ENCODE measurements at places on chromosomes 13 and 19.

DNA sequence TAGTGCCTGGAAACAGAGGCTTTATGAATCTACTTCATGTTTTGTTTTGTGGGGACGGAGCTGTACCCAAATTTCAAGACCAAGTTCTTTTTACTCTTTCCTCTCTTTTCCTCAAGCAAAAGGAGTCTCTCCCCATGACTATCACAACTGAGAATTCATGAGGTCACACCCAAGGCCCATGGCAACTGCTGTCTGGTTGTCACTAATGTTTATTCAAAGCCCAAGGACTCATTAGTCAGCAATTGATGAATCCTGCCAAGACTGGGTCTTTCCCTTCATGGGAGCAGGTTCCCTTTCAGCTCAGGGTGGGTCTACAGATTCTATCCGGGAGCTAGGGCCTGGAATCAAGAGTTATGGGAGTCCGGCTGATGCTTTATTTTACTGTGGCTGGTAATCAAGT lies 441.5 kb upstream of the PCDH20 start:
- no peak for DNase-seq

DNA sequence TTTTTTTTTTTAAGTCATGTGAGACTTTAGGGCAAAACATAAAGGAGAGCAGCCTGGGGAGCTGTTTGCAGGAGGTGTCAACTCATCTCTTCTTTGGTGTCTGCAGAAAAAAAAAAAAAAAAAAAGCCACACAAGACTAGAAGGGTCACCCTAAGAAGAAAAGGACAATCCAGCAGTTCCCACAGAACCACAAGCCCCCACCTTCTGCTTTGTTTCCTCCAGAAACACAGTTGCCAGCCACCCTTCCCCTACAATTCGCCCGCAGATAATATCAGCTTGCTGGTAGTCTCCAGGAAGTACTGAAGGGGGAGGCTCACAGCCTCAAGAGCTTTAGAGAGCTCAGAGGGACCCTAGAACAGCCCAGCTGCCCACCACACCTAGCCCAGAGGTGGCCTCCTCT lies 22.3 kb upstream of the ZBTB7A start:
- DNase-seq: peak; percentile 40

GRCh38 chr13:49021953-49022352 lies 46.2 kb downstream of the FNDC3A start:
- DNase-seq: no peak

GRCh38 chr13:88919970-88920628 lies 1248.9 kb downstream of the SLITRK5 start:
- DNase-seq: no peak

GRCh38 chr13:108850691-108851090 lies 221.3 kb downstream of the MYO16 start:
- no peak for DNase-seq

GRCh38 chr19:13765395-13766094 lies 1.2 kb downstream of the MRI1 start:
- DNase-seq: no peak

GRCh38 chr13:71644579-71644978 lies 222.4 kb downstream of the DACH1 start:
- DNase-seq: no peak

DNA sequence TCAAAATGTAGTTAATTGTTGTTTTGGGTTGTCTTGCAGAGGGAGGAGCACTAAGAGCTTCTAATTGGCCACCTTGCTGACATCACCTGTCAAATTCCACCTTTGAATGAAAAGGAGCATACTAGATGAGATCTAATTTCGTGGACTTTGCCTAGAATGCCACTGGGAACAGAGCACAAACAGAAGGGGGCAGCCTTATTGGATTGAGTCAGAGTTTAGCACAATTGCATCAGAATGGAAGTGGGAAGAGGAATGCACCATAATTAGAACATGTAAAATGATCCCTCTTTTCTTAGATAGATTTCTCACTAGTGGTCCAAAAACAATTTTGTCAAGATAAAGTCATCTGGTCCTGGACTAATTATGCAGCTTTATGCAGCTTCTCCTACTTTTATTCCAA lies 1552.2 kb downstream of the PCDH9 start:
- DNase-seq: no peak

DNA sequence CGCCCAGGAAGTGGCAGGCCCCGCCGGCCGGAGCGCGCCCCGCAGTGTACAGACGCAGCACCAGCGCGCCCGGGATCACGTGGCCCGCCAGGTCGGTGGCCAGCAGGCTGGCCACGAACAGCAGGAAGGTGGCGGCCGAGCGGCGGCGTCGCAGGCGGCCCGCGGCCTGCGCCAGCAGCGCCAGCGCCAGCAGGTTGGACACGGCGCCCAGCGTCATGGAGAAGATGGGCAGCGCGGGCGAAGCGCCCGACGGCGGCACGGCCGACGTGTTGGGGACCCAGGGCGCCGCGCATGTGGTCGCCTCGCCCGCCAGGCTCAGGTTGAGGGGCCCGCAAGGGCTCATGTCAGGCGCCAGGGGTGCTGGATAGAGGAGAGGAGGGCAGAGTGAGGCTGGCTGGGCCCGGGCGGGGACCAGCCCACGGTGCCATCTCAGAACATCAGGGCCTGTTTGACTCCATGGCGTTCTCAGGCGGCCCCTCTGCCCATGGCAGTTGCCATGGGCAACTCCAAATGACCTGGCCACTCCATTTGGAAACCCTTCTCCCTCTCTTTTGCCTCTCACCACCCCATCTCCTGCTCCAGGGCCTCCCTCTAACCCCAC lies 1.1 kb downstream of the PTGER1 start:
- DNase-seq: no peak

DNA sequence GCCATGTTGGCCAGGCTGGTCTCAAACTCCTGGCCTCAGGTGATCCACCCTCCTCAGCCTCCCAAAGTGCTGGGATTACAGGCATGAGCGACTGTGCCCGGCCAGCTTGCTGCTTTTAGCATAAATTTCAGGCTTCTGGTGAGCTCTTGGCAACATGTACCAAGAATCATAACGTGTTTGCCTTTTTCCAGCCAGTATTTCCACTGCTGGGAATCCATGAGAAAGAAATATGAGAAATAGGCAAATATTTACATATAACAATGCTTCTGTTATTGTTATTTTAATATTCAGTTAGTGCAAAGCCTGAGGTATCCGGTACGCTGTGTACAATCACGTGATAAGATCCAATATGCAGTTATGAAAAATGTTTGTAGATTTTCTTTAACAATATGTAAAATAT lies 29.2 kb upstream of the CERS4 start:
- DNase-seq: no peak

- DNase-seq: no peak
These were observed 29.1 kb downstream of the PAK4 start for GRCh38 chr19:39154629-39155100.

GRCh38 chr13:30120133-30120822 lies 187.1 kb downstream of the KATNAL1 start:
- DNase-seq: no peak

GRCh38 chr13:65456150-65456912 lies 1773.8 kb downstream of the PCDH9 start:
- DNase-seq: no peak

DNA sequence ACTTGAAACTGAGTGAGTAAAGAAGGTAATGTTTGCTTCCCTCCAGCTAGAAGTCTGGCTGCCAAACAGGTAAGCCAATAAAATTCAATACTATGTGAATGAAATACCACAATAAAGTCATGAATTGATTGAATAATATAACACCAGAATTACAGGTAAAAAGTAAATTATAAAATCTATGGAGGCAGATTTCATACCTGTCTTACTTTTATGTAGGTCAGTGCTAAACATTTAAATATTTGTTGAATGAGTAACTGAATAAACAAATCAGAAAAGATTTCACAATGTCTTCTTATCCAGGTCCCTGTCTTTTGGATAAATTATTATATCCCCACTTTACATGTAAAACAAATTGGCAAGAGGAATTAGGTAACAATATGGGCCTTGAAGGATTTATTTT lies 62.7 kb downstream of the MICU2 start:
- DNase-seq: no peak

GRCh38 chr19:12872941-12873890 lies 8.0 kb downstream of the DNASE2 start:
- no peak for DNase-seq

DNA sequence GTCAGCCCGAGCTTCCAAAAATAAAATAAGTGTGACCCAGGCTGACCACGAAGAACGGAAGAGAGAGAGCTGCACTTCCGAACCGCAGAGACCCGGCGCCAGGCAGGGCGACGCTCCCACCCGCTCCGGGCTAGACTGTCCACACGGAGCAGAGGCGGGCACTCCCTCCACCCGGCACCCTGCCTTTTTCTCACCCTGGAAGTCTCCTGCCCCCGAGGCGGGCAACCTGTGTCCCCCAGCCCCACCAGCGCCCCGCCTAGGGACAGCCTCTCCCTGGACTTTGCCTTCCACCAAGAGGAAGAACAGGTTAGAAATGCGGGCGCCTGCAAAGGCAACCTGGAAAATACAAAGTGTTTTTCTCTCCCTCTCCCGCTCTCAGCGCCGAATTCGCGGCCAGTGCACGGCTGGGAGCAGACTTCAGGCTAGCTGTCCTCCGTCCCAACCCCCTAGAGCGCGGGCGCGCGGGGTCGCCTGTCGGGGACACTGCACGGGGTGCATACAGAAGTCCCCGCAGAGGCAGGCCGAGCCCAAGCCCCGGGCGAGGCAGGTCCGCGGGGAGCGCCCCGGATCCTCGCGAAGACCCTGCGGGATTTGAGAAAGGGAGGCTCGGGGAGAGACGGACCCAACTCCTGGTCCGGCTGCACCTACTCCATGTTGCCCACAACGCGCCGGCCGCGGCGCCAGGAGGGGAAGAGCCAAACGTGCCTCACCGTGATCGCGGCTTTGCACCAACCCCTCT lies 845 bp downstream of the SPRY2 start:
- DNase-seq: no peak

DNA sequence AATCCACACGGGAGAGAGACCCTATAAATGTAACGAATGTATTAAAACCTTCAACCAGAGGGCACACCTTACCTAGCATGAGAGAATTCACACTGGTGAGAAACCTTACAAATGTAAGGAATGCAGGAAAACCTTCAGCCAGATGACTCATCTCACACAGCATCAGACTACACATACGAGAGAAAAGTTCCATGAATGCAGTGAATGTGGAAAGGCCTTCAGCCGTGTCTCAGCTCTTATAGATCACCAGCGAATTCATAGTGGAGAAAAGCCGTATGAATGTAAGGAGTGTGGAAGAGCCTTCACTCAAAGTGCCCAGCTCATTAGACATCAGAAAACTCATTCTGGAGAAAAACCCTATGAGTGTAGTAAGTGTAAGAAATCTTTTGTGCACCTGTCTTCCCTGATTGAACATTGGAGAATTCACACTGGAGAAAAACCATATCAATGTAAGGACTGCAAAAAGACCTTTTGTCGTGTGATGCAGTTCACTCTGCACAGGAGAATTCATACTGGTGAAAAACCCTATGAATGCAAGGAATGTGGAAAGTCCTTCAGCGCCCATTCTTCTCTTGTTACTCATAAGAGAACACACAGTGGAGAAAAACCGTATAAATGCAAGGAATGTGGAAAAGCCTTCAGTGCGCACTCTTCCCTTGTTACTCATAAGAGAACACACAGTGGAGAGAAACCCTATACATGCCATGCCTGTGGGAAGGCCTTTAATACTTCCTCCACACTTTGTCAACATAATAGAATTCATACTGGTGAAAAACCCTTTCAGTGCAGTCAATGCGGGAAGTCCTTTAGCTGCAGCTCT lies 16.0 kb downstream of the ZNF582 start:
- no peak for DNase-seq

- no peak for DNase-seq
These were observed 16.6 kb upstream of the SHKBP1 start for GRCh38 chr19:40560092-40560507.

DNA sequence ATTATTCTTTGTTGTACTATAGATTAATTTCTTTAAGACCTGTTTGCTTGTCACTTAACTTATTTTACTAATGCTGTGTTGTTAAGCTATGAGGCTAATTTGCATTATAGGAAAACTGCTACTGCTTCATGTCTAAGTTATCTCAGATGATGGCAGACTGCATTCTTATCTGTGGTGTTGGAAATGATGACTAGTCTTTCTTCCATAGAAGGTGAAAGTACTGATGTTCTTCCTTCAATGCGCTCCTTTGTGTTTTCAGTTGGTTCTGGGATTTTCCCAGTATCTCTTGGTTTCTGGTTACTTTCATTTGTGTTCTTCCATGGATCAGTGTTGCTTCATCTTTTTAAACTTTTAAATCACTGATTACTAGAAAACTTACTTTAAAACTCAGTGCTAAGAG lies 46.9 kb downstream of the TPP2 start:
- no peak for DNase-seq

GRCh38 chr19:18589380-18590272 lies 1.0 kb downstream of the REX1BD start:
- DNase-seq: peak; percentile 54

GRCh38 chr13:89750371-89750770 lies 1597.1 kb upstream of the MIR17HG start:
- DNase-seq: no peak

GRCh38 chr13:59442944-59443486 lies 720.7 kb downstream of the DIAPH3 start:
- no peak for DNase-seq

DNA sequence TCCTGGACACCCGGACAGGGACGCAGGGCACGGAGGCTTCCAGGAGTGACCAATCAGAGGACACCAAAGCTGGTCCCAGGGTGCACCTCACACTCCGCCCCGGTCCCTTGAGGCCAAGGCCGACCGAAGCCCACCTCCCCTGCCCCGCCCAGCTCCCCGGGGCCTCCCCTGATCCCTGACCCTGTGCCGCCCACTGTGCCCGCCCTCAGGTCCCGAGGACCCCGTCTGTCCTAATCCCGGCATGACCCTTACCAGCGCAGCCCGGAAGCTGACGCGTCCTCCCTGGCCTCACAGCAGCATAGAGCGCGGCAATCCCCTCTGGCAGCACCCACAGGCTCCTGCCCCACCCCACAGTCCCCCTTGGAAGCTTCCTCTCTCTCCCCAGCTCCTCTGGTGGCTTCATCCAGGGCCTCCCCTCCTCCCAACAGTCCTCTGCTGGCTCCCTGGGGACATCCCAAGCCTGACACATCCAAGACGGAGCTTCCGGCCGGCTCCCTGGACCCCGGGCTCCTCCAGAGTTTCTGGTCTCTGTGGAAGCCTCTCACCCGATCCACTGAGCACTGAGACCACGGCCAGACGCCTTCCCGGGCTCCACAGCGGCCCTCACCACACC lies 7.4 kb upstream of the CDC34 start:
- DNase-seq: no peak

GRCh38 chr19:12766051-12766521 lies 9.3 kb downstream of the HOOK2 start:
- DNase-seq: peak; percentile 65

GRCh38 chr19:45767881-45768654 lies 984 bp downstream of the SIX5 start:
- DNase-seq: no peak

Data from activated T-cell treated with anti-CD3 and anti-CD28 coated beads for 1 hour (primary cell).